ENCODE measurements at places on chromosomes 4 and X.

DNA sequence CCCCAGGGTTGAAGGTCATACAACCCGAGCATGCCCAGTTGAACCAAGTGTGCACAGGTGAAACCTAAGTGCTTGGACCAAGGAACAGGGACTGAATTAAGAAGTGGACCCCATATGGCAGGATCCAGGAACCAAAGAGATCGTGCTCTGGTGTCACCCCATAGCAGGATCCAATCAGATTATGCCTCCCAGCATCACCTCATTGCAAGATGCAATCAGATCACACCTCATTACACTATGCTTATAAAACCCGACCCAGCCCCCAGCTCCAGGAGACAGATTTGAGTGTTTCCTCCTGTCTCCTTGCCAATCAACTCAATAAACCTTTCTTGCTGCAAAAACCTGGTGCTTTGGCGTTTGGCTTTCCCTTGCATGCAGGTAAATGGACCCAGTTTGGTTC is 37.6 kb downstream of the EFHC2 start:
- no peaks in the 10 kb centered on the region for H3K4me1 ChIP-seq
- H3K27ac ChIP-seq: no peak overlapping the region
- no peak overlapping the region for H3K4me3 ChIP-seq
- H3K27me3 ChIP-seq: peaks cover 16% of the 10 kb centered on the region

DNA sequence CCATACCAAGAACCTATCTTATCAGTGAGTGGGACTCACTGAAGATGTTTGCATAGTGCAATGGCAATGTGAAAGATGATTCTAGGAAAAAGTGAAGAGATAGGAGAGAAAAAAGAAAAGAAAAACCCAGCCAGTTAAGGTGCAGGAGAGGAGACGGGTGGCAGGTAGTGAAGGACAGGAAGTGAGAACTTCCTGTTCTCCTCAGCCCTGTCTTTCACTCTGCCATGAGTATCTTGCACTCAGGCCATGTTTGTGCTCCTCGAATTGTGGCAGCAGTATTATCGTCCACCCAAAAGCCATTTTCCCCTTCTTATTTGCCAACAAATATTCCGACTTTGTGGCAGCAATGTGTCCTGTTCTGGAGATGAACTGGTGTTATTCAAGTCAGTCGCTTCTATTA is 8.6 kb upstream of the ENPEP start:
- no peak for DNase-seq
- no peaks in the 10 kb centered on the region for H3K36me3 ChIP-seq
- no peak overlapping the region for H3K27ac ChIP-seq
- no peak overlapping the region for H3K4me3 ChIP-seq
- H3K27me3 ChIP-seq: no peaks in the 10 kb centered on the region

GRCh38 chr4:154344686-154345085 is 146.9 kb downstream of the DCHS2 start:
- no peaks in the 10 kb centered on the region for H3K27me3 ChIP-seq
- no peaks in the 10 kb centered on the region for H3K4me1 ChIP-seq
- no peak for DNase-seq
- no peaks in the 10 kb centered on the region for H3K36me3 ChIP-seq

DNA sequence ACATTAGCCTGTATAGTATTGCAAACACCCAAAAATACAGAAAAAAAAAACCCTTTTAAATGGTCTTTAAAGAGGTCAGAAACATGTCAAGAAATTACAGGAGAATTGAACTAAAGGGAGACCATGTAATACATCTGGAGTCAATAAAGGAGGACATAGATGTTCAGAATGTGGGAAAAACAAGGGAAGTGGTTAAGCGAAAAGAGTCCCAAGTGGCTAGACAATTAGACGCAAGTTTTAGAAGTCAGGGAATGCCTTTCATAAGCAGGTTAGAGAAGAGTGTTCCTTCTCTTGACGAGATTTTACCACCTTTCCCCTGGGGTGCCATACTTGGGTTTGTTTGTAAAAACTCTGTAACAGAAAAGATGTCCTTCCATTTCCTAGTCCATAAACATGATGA is 7.8 kb downstream of the LNX1 start:
- H3K27me3 ChIP-seq: no peaks in the 10 kb centered on the region
- H3K36me3 ChIP-seq: no peaks in the 10 kb centered on the region
- DNase-seq: no peak

DNA sequence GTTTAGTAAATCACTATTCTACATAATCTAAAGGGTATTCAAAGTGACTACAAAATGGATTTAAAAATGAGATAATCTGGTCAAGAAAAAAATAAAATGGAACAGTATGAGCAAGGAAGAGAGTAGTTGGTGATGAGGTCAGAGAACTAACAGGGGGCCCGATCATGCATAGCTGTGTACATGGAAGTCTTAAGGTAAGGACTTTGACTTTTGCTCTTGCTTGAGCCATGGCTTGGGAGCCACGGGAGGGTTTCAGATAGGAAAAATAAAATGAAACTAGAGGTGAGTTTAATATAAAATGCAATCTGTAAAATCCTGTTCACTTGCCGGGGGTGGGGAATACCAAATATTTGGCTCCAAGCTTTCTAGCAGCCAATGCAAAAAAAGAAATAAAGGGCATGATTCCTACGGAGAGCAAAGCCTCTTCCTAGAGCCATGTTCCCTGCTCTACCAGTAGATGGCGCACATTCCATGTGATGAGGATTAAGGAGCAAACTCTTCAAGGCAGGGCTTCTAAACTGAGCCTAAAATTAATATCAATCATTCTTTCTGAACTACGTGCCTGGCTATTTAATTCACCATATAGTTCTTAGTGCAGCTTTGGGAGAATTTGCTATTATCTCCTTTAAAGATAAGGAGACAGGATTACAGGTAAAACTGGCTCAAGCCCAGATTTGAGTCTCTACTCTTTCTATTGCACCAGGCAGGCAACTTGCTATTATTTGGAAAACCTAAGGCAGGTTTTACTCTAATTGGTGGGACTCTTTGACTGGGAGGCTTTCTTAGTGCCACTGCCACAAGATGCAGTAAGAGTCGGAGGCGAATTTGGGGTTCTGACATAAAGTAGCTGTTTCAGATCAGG is 6.8 kb upstream of the CLCN5 start:
- no peak overlapping the region for H3K27ac ChIP-seq
- peaks cover 23% of the 10 kb centered on the region for H3K27me3 ChIP-seq
- H3K4me3 ChIP-seq: no peak overlapping the region
- no peaks in the 10 kb centered on the region for H3K36me3 ChIP-seq

GRCh38 chrX:134572816-134573682 is 85.2 kb downstream of the PLAC1 start:
- H3K27ac ChIP-seq: no peak overlapping the region
- H3K4me3 ChIP-seq: no peak overlapping the region
- no peak for DNase-seq
- H3K4me1 ChIP-seq: peaks cover 7% of the 10 kb centered on the region
- H3K27me3 ChIP-seq: peaks cover 12% of the 10 kb centered on the region

GRCh38 chrX:1657367-1658070 is 42.7 kb downstream of the ASMT start:
- no peaks in the 10 kb centered on the region for H3K36me3 ChIP-seq
- H3K4me3 ChIP-seq: no peak overlapping the region
- no peak overlapping the region for H3K27ac ChIP-seq
- no peaks in the 10 kb centered on the region for H3K4me1 ChIP-seq
- H3K27me3 ChIP-seq: peaks cover 6% of the 10 kb centered on the region

GRCh38 chr4:155724731-155725130 is 34.1 kb upstream of the GUCY1B1 start:
- no peaks in the 10 kb centered on the region for H3K36me3 ChIP-seq
- no peaks in the 10 kb centered on the region for H3K4me1 ChIP-seq
- H3K27ac ChIP-seq: no peak overlapping the region
- DNase-seq: no peak
- H3K27me3 ChIP-seq: no peaks in the 10 kb centered on the region
- no peak overlapping the region for H3K4me3 ChIP-seq

GRCh38 chrX:135707880-135708279 is 5.6 kb upstream of the CT45A1 start:
- no peaks in the 10 kb centered on the region for H3K36me3 ChIP-seq
- H3K4me3 ChIP-seq: no peak overlapping the region
- H3K27ac ChIP-seq: no peak overlapping the region
- peaks cover 3% of the 10 kb centered on the region for H3K27me3 ChIP-seq
- no peaks in the 10 kb centered on the region for H3K4me1 ChIP-seq
- DNase-seq: no peak

DNA sequence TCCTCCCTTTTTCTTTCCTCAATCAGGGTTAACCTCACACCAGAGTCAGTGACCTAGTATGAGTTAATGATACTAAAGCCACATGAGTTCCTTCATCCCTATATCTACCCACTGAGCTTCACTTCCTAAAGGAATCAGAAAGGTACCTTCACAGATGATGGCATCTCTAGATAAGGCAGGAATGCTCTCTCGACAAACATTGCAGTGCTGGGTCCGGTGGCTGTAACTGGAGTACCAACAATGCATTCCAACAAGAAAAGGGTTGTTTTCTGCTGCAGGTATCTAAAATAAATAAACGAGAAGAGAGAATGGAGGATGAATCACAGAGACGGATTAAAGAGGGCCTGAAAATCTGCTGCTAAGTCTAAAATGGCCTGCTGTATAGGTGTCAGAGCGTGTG is 66.7 kb downstream of the DGKK start:
- no peak overlapping the region for H3K4me3 ChIP-seq
- H3K27ac ChIP-seq: no peak overlapping the region
- H3K27me3 ChIP-seq: peaks cover 13% of the 10 kb centered on the region
- no peak for DNase-seq
- H3K36me3 ChIP-seq: no peaks in the 10 kb centered on the region
- no peaks in the 10 kb centered on the region for H3K4me1 ChIP-seq

DNA sequence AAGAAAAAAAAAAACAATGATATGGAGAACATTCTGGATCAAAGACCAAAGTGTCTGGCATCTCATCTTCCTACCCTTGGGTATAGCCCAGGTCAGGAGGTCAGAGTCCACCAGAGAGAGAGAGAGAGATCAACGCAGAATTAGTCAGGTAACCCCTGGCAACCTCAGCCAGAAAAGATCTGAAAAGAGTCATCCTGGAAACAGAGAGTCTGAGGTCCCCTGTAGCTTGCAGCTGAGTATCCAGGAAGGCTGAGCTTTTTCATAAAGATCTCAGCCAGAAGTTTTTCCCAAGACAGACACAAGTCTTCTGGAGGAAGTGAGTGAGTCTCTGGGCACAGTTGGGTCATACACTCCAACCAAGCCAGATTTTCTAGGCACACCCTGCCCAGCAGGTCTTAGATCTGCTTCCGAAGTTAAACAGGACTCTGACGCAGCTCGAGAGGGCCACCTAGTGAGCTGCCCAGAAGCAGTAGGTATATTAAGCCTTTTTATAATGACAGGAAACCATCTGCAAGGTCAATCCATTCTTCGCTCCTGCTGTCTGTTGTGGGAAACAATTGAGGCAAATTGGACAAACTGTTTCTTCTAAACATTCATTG is 35.7 kb downstream of the ACE2 start:
- H3K4me3 ChIP-seq: no peak overlapping the region
- no peak overlapping the region for H3K27ac ChIP-seq
- H3K27me3 ChIP-seq: peaks cover 34% of the 10 kb centered on the region
- H3K36me3 ChIP-seq: no peaks in the 10 kb centered on the region

GRCh38 chrX:65690057-65690855 is 22.8 kb downstream of the MSN start:
- no peaks in the 10 kb centered on the region for H3K36me3 ChIP-seq
- H3K27ac ChIP-seq: no peak overlapping the region
- peaks cover 13% of the 10 kb centered on the region for H3K4me1 ChIP-seq
- no peak overlapping the region for H3K4me3 ChIP-seq

- H3K4me3 ChIP-seq: no peak overlapping the region
- no peaks in the 10 kb centered on the region for H3K27me3 ChIP-seq
- no peaks in the 10 kb centered on the region for H3K36me3 ChIP-seq
- no peak for DNase-seq
- peaks cover 90% of the 10 kb centered on the region for H3K4me1 ChIP-seq
Measured at GRCh38 chr4:1201851-1202525, 29.6 kb upstream of the SPON2 start.

- no peak overlapping the region for H3K4me3 ChIP-seq
- no peak overlapping the region for H3K27ac ChIP-seq
- H3K36me3 ChIP-seq: no peaks in the 10 kb centered on the region
Measured at GRCh38 chr4:113588895-113589668, 172.5 kb downstream of the CAMK2D start.

DNA sequence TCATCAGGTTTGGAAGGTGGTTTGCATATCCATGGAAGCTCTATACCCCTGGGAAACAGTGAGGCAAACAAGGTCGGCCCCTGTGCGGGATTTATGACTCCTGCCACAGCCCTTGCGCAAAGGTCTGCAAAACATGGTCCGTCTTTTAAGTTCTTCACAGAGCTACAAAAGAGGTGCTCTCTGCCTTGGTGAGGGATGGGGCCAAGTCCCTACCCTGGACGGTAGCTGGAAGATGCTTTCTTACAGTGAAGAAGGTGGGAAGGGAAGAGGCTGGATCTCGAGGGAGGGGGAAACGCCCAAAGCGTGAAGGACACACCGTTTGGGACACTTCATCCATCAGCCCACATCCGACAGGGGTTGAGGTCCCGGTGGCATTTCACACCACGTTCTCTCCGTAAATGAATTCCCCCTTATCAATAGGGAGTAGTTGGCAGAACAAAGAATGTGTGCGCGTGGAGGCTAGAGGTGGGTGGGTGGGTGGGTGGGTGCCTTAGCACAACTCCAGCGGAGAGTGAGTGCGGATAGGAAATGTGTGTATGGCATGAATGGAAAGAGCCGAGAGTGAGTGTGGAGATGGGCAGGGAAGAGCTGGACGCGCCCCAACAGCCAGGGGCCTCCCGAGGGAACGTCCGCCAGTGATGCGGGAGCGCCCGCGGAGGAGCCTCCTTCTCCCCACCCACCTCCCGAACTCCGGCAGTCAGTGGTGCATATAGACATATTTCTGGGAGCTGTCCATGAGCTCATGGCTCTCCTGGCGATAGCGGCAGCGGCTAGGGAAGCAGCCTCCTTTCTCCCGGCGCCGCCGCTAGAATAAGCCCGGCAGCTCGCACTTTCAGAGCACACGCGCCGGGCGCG is 68.3 kb downstream of the LARP7 start:
- DNase-seq: peak; percentile 76
- peaks cover 11% of the 10 kb centered on the region for H3K4me1 ChIP-seq
- H3K36me3 ChIP-seq: no peaks in the 10 kb centered on the region
- H3K27ac ChIP-seq: peak overlapping the region; percentile 25

- peaks cover 37% of the 10 kb centered on the region for H3K36me3 ChIP-seq
- peaks cover 2% of the 10 kb centered on the region for H3K4me1 ChIP-seq
- no peaks in the 10 kb centered on the region for H3K27me3 ChIP-seq
- H3K27ac ChIP-seq: no peak overlapping the region
- no peak for DNase-seq
Measured at GRCh38 chr4:6857009-6857882, 52.4 kb upstream of the TBC1D14 start.

DNA sequence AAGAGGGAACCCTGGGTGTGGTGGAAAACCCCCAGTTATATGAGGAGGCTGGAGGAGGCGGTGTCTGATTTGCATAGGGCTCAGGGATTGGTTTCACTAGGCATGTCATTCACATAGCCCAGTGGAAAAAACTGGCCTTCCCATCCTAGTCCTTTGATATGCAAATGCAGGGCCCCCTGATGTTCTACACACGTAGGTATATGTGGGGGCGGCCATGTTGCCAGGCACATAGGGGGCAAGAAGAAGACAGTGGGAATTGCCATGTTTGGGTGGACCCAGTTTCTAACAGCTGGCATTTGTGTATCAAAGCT is 34.0 kb upstream of the ENPP6 start:
- DNase-seq: no peak
- H3K4me1 ChIP-seq: peaks cover 10% of the 10 kb centered on the region
- no peak overlapping the region for H3K27ac ChIP-seq
- no peaks in the 10 kb centered on the region for H3K27me3 ChIP-seq

GRCh38 chrX:103513476-103514108 is 5.7 kb downstream of the RAB40A start:
- no peaks in the 10 kb centered on the region for H3K4me1 ChIP-seq
- peaks cover 7% of the 10 kb centered on the region for H3K27me3 ChIP-seq
- H3K36me3 ChIP-seq: no peaks in the 10 kb centered on the region
- no peak overlapping the region for H3K4me3 ChIP-seq
- DNase-seq: no peak
